IPS-NIHi11 (cell line): ENCODE measurements at places on chromosomes 11 and 22.

DNA sequence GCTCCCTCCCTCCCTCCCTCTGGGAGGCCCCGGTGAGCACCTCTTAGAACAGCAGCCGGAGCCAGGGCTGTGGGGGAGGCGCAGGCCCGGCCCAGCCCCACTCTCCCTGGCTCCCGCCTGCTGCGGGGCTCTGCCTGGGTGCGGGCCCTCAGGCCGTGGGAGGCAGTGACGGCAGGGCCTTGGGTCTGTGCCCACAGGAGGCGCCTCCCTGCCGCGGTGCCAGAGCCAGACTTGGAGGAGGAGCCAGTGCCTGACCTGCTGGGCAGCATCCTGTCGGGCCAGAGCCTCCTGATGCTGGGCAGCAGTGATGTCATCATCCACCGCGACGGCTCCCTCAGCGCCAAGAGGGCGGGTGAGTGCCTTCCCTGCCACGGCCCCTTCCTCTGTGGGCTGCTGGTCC lies 9.5 kb downstream of the IRF7 start:
- peak; percentile 79 for DNase-seq

GRCh38 chr22:20602609-20603164 lies 95.3 kb downstream of the MED15 start:
- DNase-seq: no peak

DNA sequence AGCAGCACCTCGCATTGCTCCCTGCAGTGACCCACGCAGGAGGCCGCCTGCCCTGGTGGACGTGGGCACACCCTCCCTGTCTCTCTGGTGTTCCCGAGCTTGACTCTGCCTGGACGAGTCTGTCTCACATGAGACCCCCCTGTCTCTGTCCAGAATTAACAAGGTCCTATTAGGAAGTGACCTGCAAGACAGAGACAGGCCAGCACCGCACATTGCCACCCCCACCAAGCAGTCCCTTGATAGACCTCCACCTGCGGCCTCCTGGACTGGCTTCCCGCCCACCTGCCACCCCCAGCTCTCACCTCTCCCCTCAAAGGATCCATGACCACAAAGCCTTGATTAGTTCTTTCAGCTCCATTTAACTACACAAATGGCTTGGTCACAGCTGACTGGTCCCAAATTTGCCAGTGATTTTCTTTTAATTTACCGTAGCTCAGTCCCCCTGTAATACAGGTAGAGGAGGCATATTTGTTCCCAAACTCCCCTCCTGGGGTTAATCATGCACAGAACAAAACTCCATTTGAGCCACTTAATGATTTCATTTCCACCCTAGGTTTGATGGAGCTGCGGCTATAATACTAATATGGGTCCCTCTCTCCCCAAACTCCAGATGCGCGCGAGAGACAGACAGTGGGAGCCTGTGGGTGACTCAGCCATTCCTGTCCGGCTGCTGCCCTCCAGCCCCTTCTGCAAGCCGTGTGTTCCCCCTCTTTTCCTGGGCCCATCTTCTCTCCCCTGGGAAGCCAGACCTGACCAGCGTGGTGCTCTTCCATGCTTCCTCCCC lies 11.2 kb downstream of the SPATA19 start:
- DNase-seq: no peak

GRCh38 chr22:46653596-46653995 lies 33.4 kb downstream of the GRAMD4 start:
- no peak for DNase-seq

DNA sequence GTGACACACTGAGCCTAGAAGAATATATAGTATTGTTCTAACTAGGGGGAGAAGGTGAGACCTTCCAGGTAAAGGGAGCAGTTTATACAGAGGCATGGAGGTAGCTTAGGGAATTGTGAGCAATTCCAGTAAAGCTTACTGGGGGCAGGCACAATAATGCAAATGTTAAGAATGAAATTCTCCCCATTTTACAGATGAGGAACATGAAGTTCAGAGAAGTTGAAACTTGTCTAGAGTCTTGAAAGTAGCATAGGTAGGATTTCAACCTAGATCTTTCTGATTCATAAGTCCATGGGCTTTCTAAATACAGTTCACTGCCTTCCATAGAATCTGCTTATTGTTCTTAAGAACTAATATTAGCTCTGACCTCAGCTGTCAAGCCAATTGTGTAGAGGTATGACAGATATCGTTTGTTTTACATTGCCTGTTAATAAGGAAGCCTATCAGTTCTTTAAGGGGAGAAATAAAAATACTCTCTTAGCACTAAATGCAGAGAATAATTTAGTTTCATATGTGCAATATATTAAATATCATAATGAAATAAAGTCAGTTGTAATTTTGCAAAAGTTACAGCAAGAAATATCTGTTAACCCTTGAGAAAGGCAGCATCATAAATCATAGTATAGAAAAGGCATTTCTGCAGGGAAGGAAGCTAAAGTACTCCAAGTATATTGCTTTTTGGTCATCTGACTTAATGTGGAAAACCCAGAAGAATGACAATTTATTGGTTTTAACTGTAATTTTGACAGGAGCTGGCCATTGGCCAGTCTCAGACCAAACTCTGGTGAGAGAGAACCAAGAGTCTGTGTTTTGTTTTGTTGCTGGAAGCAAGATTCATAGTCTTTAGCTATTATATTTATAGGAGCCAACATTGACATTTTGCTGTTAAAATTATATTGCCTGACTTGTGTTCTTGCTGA lies 181.8 kb downstream of the UVRAG start:
- no peak for DNase-seq

- DNase-seq: no peak
Observed at GRCh38 chr11:71495286-71496230, 31.5 kb upstream of the KRTAP5-7 start.

GRCh38 chr11:113673550-113674396 lies 32.3 kb downstream of the TMPRSS5 start:
- DNase-seq: no peak

- no peak for DNase-seq
Observed at GRCh38 chr11:89433278-89433677, 57.9 kb downstream of the NOX4 start.

DNA sequence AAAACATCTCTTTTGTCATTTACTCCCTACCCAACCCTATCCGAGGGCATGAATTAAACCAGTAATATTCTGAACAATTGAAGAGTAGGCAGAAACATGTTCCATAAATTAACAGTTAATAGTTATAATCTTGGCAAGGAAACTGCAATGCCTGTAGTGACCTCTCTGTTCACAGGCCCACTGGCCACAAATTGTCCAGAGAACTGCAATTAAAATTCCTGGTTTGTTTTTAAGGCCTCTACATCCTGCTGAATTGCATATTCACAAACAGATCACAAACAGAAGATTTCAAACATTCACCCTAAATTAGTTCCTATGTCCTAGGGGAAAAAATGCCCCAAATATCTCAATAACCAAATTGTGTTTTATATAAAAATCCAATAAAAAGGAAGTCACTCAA lies 143.2 kb upstream of the TRPC6 start:
- DNase-seq: no peak

DNA sequence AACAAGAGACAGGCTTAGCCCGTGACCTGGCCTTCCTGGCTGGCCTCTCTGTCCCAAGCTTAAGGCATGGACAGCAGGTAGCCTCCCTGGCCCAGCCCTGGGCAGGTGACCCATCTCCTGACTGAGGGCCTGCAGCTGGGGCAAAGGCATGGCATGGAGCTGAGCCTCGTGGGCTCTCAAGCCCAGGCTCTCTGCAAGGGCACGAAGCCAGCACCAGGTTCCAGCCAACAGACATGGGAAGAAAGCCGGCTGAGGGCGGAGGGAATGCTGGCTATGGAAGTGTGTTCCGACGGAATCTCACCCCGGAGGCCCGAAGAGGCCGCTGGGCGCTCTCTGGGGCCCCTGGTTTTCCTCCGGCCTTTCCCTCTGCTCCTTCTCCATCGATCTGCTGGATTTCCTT lies 12.9 kb downstream of the DNAL4 start:
- no peak for DNase-seq

DNA sequence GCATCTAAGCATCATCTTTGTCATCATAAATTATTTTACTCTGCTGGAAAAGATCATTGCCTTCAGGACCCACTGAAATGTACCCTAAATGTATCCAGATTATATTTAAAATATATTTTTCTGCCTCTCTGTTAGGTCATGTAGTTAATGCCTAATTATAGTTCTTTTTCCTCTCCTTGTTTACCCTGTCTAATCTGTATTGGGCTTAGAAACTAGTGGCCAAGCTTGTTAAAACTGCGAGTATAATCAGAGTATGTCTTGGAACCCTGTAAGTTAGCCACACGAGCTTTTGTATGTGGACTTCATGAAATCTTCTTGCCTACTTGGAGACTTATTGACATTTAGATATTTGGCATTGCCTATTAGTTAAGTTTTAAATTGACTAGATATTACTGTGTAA lies 55.6 kb downstream of the ARFGAP2 start:
- DNase-seq: no peak

DNA sequence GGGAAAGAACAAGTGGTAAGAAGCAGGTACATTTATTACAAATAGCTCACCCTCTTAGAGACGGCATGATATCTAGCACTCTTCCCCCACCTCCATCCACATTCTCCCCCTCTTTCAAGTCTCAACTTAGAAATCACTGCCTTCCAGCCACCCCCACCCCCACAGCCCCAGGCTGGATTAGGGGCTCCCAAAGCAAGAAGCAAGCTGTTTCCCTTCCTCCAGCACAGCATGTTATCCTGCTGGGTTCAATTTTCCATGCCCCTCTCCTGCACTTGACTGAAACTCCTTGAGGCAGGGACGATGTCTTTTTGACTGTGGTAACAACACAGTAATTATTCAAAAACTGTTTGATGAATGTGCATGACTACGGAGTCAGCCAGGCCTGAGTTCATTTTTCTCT lies 350.7 kb downstream of the LARGE1 start:
- DNase-seq: peak; percentile 24

DNA sequence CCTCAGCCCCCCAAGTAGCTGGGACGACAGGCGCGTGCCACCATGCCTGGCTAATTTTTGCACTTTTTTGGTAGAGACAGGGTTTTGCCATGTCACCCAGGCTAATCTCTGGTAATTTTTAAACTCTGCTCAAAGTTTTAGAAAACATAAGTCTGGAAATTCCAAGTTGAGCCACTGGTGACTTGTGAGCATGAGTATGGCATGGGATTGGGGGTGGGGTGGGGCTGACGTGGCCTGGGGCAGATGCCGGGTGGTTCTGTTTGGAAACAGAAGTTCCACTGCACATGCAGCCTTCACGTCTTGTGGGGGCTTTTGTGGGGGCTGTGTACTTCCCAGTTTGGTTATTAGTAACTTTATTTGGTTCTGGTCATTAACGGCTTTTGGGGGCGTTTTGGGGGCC lies 67.3 kb downstream of the PTPRJ start:
- DNase-seq: no peak

GRCh38 chr11:119957951-119958350 lies 180.0 kb downstream of the TRIM29 start:
- no peak for DNase-seq

GRCh38 chr22:17257121-17258001 lies 38.1 kb upstream of the ADA2 start:
- DNase-seq: no peak

GRCh38 chr22:23225337-23225723 lies 45.0 kb downstream of the BCR start:
- DNase-seq: no peak

DNA sequence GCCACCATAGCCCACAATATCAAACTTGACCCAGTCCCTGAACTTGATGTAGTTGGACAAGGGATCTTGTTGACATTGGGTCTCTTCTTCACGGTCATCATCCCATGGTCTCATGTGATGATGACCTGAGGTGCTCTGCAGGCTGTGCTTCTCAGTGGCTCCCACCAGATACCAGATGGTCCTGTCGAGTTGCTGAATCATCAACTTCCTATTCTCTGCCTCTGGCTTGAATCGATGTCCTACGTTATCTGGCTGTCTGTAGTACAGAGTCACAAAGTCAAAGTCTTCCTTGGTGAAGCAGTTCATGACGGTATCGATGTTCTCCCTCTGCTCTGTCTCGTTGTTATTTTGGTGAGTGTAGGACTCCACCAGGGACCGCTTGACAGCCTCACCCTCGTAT lies 145.7 kb upstream of the ALDH3B2 start:
- DNase-seq: no peak

DNA sequence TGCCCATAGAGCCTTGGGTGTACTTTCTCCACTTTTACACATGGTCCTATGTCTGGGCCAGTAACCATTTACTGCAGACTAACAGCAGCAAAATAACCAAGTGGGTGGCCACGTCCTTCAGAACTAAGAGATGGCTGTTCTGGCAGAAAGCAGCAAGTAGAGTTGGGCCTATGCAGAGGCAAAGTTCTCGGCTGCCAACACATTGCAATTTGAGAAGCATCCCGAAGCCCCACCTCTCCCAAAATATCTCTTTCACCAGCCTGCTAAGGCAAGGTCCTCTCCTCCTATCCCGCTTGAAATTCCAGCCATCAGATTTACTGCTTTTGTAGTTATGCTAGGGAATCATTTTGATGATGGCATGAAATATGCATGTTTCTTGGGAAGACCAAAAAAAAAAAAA lies 118.5 kb upstream of the APOA1 start:
- DNase-seq: peak; percentile 29

- DNase-seq: peak; percentile 62
Observed at GRCh38 chr11:64850979-64851567, 6.6 kb upstream of the CDC42BPG start.

- no peak for DNase-seq
Observed at GRCh38 chr11:128530118-128531074, 57.0 kb downstream of the ETS1 start.

- no peak for DNase-seq
Observed at GRCh38 chr11:28026634-28027290, 81.2 kb downstream of the KIF18A start.

DNA sequence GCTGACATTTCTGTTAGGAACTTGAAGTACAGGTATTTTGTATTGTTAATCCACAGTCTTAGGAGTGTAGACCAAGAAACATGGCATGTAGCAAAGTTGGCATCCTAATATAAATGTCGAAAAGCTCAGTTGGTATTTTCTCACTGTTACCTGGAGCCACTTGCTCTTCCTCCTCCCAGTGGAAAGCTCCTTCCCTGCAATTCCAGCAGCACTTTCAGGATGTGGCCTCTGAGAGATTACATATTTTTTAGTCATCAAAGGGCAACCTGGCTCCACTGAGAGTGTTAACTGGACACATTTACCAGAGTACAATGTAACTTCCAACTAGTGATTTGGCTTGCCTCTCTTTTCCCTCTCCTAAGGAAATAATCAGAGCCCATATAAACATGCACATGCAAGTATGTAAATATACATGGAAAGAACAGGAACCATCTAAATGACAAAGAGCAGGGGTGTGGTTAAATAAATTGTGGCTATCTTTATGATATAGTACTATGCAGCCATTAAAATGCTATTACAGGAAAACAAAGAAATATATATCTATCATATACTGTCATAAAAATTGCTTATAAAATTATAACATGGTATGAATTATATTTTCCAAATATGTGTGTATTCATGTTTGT lies 14.3 kb upstream of the EED start:
- no peak for DNase-seq

DNA sequence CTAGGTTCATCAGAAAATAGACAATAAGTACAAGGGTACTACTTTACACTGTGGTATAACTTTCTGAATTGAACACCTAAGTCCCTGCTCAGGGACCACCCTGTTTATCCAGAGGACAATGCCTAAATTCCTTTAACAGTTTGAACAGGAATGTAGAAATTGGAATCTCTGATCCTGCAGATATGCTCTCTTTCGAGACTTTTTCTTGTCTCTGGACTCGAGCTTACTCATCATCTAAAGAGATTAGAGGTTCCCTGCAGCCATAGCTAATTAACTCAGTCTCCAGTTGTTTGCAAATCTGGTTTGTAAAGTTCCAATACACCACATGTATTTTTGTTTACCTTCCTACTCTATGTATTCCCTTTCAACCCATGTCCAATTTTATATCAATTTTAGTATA lies 1.0 kb downstream of the HOATZ start:
- no peak for DNase-seq
